Stimulated activated CD4-positive, alpha-beta T cell treated with anti-CD3 and anti-CD28 coated beads, Interleukin-1b, Interleukin-23, amount 100 ng/mL, for 1 hour (primary cell): ENCODE measurements at places on chromosomes 12 and 14.

DNA sequence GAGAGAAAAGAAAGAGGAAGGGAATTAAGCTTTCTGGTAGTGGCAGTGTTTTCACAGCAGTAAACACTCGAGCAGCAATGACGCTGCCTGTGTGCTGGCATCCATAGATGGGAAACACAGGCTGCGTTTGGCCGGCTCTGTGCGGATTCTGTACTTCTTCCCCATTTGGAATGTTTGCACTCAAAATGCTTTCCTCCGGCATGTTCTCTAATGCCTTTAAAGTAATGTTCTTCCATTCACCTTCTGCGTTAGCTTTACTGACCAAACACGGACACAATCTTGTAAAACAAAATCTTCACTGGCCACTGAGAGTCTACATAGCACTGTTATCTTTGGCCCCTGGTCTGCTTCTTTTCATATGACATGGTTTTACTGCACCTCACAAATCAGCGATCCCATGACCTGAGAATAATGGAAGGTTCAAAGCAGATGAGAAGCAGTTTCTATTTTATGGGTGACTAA, 31.4 kb downstream of the DCP1B start:
- DNase-seq = no peak

DNA sequence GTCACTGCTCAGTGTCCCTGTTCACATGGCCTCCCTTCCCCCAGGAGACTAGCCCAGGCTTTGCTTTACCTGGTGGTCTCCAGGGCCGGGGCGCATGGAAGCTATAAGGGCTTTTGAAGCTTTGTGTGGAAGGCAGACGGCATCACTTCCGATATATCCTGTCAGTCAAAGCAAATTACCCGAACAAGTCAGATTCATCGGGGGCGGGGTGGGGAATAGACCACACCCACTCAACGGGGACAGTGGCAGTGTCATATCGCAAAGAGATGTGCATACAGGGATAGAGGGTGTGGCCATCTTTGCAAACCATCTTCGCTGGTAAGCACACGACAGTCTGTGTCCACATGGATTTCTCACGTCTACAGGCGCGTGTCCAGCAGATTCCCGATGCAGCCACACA, 127.3 kb downstream of the GLT1D1 start:
- DNase-seq = no peak

GRCh38 chr12:57614178-57614947, 3.1 kb downstream of the ARHGEF25 start:
- no peak for DNase-seq

- DNase-seq = no peak
Measured at GRCh38 chr14:87863047-87863446, 129.9 kb downstream of the GALC start.

DNA sequence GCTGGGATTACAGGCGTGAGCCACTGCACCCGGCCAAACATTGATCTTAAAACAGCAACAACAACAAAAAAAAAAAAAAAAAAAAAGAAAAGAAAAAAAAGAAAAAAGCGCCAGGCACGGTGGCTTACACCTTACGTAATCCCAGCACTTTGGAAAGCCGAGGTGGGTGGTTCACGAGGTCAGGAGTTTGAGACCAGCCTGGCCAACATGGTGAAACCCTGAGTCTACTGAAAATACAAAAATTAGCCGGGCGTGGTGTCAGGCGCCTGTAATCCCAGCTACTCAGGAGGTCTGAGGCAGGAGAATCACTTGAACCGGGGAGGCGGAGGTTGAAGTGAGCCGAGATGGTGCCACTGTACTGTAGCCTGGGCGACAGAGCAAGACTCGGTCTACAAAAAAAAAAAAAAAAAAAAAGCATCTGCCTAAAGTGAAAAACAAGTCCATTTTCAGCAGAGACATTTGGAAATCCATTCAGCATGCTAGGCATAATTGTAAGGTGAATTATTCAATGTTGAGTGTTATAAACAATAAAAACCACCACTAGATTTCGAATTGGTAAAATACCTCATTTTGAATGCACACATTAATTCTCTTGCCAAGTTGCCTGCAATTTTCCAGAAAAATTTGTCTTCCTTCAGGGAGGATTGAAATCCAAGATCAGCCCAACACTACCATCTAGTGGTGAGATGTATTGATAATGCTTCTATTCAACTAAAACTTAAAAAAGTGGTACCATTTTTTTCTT, 8.0 kb upstream of the CERS5 start:
- DNase-seq = no peak

DNA sequence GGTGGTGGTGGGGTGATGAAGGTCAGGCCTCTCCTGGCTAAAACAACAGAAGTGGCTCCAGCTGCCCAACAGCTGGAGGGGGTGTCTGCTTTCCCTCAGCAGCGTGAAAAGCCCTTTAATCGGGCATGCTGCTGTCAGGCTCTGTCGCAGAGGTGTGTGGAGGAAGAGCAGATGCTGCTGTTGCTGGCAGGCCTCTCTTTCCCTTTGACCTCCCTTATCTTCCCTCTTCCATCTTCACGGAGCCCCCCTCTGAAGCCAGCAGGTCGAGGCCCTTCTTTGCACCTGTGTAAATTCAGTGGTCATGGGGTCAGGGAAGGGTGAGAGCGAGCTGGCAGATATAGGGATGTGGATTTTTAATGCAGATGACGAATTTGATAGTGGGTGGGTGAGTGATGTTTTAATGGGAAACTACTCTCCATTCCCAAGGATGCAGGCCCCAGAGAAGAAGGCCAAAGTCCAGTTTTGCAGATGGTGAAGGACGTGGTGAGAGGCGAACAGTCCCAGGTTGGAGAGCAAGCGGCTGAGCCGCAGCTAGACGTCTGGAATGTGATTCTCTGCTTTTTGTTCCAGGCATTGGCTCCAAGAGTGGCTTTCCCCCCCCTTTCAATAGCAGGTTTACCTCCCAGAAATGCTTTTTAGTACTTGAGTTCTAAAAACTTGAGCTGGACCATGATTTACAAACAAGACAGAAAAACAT, 64.0 kb downstream of the SMOC1 start:
- no peak for DNase-seq

GRCh38 chr12:5864301-5864700, 80.8 kb downstream of the ANO2 start:
- no peak for DNase-seq

GRCh38 chr12:69428351-69429073, 41.7 kb upstream of the FRS2 start:
- no peak for DNase-seq

GRCh38 chr12:109916045-109916444, 16.0 kb downstream of the TCHP start:
- no peak for DNase-seq

DNA sequence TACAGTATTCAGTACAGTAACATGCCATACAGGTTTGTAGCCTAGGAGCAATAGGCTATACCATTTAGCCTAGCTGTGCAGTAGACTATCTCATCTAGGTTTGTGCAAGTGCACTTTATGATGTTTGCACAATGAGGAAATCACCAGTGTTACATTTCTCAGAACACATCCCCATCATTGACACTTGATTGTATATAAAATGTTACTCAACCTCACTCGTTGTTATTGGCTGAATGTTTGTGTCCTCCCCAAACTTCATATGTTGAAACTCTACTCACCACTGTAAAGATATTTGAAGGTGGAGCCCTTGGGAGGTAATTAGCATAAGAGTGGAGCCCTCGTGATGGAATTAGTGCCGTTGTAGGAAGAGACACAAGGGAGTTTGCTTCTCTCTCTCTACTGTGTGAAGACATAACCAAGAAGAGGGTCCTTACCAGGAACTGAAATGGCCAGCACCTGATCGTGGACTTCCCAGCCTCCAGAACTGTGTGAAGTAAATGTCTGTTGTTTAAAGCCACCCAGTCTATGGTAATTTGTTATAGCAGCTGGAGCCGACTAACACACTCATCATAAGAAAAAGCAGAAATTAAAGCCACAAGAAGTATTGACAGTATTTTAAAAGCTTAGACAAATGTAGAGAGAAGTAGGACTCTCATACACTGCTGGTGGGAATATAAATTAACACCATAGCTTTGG, 3.2 kb upstream of the MED13L start:
- no peak for DNase-seq

- no peak for DNase-seq
Measured at GRCh38 chr12:94225506-94225905, 77.1 kb downstream of the PLXNC1 start.

- no peak for DNase-seq
Measured at GRCh38 chr12:4160314-4161040, 113.1 kb upstream of the CCND2 start.

- DNase-seq = no peak
Measured at GRCh38 chr12:62363506-62363905, 103.1 kb upstream of the MON2 start.
